Panc1 (cell line): ENCODE measurements at places on chromosomes 3 and 15. TPM values are rescaled to one million over a fixed set of nuclear protein-coding genes. Genes with fewer than 3 reads are reported as not detected.

CCR9 gene
- not detected for total RNA-seq

FEZF2 gene
- total RNA-seq: not detected

GNB4 gene
- total RNA-seq: 26.7 TPM

GATM gene
- 7.6 TPM for total RNA-seq

SNAP23 gene
- total RNA-seq: 48.9 TPM

GOLGA8S gene
- total RNA-seq: 0.15 TPM

CFAP100 gene
- total RNA-seq: not detected

ITIH3 gene
- 0.67 TPM for total RNA-seq

DUOX2 gene
- 0.08 TPM for total RNA-seq

SLC51B gene
- 0.51 TPM for total RNA-seq

PLCH1 gene
- 0.03 TPM for total RNA-seq

- peaks cover 2% of the 10 kb centered on the region; the same call in 1 of the 2 replicates for H3K36me3 ChIP-seq
- no peaks in the 10 kb centered on the region for H3K4me1 ChIP-seq
- H3K27ac ChIP-seq: no peak overlapping the region
- H3K4me3 ChIP-seq: no peak overlapping the region
Measured at GRCh38 chr15:52221730-52222129, 30.5 kb upstream of the GNB5 start.

DNA sequence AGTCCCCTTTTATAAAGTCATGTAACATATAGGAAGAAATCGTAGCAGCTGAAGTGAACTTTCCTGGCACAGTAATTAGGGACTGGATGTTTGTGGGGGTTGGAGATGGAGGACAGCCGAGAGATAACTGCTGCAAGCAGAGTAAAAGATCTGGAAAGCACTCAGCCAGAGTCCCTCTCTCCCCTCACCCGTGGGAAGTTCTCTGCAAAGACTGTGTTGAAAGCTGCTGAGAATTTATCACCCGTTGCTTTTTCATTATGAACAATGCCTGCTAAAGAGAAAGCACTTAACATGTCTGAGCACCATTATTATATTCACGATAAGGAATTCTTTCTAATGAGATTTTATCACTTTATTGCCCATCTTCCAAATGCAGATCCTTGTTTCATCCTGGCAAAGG lies 248.8 kb downstream of the SHOX2 start:
- no peak for DNase-seq
- no peaks in the 10 kb centered on the region for H3K36me3 ChIP-seq
- no peaks in the 10 kb centered on the region for H3K4me1 ChIP-seq
- no peak overlapping the region for H3K4me3 ChIP-seq

GRCh38 chr3:123070510-123070909 lies 3.7 kb downstream of the PDIA5 start:
- H3K4me1 ChIP-seq: peaks cover 36% of the 10 kb centered on the region
- no peaks in the 10 kb centered on the region for H3K27me3 ChIP-seq
- H3K27ac ChIP-seq: no peak overlapping the region
- H3K36me3 ChIP-seq: no peaks in the 10 kb centered on the region
- H3K4me3 ChIP-seq: no peak overlapping the region

GRCh38 chr3:160735826-160736225 lies 20.2 kb upstream of the PPM1L start:
- no peak for DNase-seq
- H3K4me3 ChIP-seq: no peak overlapping the region

DNA sequence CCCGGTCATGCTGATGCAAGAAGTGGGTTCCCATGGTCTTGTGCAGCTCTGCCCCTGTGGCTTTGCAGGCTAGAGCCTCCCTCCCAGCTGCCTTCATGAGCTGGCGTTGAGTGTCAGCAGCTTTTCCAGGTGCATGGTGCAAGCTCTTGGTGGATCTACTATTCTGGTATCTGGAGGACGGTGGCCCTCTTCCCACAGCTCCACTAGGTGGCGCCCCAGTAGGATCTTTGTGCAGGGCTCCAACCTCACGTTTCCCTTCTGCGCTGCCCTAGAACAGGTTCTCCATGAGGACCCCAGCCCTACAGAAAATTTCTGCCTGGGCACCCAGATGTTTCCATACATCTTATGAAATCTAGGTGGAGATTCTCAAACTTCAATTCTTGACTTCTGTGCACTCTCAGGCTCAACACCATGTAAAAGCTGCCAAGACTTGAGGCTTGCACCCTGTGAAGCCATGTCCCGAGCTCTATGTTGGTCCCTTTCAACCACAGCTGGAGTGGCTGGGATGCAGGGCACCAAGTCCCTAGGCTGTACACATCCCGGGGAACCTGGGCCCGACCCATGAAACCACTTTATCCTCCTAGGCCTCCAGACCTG lies 238.4 kb upstream of the MDFIC2 start:
- H3K27me3 ChIP-seq: no peaks in the 10 kb centered on the region
- no peak overlapping the region for H3K4me3 ChIP-seq
- H3K27ac ChIP-seq: no peak overlapping the region
- no peaks in the 10 kb centered on the region for H3K36me3 ChIP-seq
- DNase-seq: peak; percentile 15
- no peaks in the 10 kb centered on the region for H3K4me1 ChIP-seq

- no peaks in the 10 kb centered on the region for H3K27me3 ChIP-seq
- no peak for DNase-seq
- H3K27ac ChIP-seq: no peak overlapping the region
- H3K4me3 ChIP-seq: no peak overlapping the region
- no peaks in the 10 kb centered on the region; the same call in 1 of the 2 replicates for H3K4me1 ChIP-seq
- H3K36me3 ChIP-seq: 0 out of 2 replicates have a peak, but pooled peaks cover 3% of the 10 kb centered on the region
Measured at GRCh38 chr15:72044956-72045355, 73.0 kb downstream of the MYO9A start.

DNA sequence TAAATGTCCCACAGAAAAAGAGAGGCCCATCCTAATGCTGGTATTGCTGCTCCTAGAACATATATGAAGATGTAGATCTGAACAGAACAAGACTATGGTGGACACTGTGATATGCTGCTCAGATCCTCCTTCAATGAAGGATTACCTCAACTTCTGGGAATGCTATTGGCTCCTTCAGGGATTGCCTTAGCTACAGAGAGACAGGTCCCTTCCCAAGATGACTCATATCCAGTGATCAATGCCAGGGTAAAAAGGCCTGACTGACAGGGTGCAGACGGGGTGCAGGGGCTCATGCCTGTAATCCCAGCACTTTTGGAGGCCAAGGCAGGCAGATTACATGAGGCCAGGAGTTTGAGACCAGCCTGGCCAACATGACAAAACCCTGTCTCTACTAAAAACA lies 20.5 kb upstream of the STAG1 start:
- no peaks in the 10 kb centered on the region for H3K4me1 ChIP-seq
- H3K27ac ChIP-seq: no peak overlapping the region
- no peak overlapping the region for H3K4me3 ChIP-seq
- no peak for DNase-seq
- no peaks in the 10 kb centered on the region for H3K36me3 ChIP-seq

DNA sequence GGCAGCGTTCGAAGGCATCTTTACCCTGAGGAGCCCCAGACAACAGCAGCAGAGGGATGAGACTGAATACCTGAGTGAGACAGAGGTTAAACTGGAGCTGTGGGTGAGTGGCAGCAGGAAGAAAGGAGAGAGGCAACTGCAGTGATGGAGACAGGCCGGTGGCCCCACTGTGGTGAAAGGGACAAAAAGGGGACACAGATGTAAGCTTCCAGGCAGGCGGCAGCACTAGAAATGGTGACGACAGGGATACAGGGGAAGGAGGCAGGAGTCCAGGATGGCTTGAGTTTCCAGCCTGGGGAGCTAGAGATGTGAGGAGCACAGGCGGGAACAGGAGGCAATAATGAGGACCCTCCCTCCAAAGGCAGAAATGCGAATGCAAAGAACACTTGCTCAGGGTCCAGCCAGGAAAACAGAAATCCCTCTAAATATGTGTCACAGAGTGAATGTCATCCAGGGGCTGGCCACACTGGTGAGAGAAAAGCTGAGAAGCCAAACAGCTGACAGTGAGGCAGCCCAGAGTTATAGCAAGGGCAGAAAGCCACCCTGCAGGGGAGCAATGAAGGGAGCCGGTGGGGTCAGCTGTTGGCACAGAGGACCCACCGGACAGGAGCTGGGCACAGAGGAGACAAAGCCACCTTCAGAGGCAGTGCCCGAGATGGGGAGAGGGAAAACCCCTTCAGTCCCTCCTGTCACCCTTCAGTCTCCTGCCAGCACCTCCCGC lies 70.1 kb downstream of the TBC1D2B start:
- 0 out of 2 replicates have a peak, but pooled peaks cover 9% of the 10 kb centered on the region for H3K4me1 ChIP-seq
- H3K36me3 ChIP-seq: no peaks in the 10 kb centered on the region; the same call in 1 of the 2 replicates
- no peak for DNase-seq
- no peak overlapping the region for H3K27ac ChIP-seq
- H3K27me3 ChIP-seq: no peaks in the 10 kb centered on the region

DNA sequence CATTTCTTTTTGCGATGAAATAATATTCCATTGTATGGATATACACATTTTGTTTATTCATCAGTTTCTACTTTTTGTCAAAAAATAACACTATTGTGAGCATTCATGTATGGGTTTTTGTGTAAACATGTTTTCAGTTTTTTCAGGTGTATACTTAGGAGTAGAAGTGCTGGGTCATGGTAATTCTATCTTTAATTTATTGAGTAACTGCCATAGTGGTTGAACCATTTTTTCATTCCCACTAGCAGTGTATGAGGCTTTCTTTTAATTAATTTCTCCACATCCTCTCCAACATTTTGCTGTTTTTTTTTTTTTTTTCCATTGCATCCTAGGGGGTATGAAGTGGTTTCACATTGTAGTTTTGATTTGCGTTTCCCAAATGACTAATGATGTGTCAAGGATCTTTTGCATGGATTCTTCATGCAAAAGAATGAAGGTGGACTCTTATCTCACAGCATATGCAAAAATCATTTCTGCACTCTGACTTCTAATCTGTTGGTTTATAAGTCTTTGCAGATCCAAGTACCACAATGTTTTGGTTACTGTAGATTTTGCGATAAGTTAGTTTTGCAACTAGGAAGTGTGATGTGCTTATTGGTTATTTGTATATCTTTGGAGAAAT lies 12.6 kb downstream of the ATP2C1 start:
- H3K4me1 ChIP-seq: peaks cover 12% of the 10 kb centered on the region; the same call in 1 of the 2 replicates
- H3K4me3 ChIP-seq: no peak overlapping the region
- H3K36me3 ChIP-seq: no peaks in the 10 kb centered on the region
- DNase-seq: no peak
- H3K27ac ChIP-seq: no peak overlapping the region
